Spinal cord (tissue), 10 donors: ENCODE measurements at places on chromosomes 1 and 21. TPM values are rescaled to one million over a fixed set of nuclear protein-coding genes. Genes with fewer than 3 reads are reported as not detected.
A peak's percentile ranks its signal among the peaks of the same experiment; 100 is the strongest.

DNA sequence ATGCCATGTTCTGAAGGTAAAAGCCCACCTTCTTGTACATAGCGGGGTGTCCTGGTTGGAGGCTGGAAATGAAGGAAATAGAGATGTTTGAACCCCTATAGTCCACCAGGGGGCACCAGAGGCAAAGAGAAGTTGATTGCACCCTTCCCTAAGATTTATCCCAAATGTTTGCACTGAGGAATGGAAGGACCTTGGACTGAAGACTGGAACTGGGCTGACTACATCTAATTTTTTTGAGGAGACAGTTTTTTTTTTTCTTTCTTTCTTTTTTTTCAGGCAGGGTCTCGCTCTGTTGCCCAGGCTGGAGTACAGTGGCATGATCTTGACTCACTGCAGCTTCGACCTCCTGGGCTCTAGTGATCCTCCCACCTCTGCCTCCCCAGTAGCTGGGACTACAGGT, 55.3 kb upstream of the EIF4G3 start:
- H3K4me1 ChIP-seq, result no peaks in the 10 kb centered on the region
- peaks cover 36% of the 10 kb centered on the region for H3K36me3 ChIP-seq
- H3K4me3 ChIP-seq, result no peak overlapping the region

DNA sequence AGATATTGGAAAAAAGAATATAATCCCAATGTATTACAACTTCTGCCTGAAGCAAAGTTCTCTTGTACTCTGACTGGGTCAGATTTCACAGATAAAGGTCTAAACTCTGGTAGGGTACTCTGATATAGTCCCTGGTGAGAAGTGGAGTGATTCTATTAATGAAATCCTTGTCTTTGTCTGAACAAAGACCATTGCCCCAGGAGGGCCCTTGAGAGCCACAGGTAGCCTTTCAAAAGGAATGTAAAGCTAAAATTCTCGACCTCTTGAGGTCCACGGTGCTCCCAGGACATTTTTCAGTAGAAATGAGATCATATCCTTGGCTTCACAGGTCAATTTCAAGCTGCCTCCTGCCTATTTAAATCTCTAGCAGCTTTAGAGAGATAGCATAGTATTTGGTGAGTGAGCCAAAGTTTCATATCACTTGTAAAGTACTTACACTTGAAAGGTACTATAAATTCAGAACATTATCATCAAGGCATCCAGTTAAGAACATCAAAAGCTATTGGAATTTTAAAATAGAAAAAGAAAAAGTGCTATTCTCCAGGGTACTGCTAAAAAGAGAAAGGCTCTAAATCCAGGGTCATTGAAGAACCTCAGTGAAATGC, 10.1 kb downstream of the TNNI3K start:
- no peak overlapping the region for H3K4me3 ChIP-seq
- peaks cover 2% of the 10 kb centered on the region for H3K36me3 ChIP-seq
- H3K27me3 ChIP-seq, result no peaks in the 10 kb centered on the region
- no peaks in the 10 kb centered on the region for H3K4me1 ChIP-seq
- no peak overlapping the region for H3K27ac ChIP-seq

- H3K36me3 ChIP-seq, result no peaks in the 10 kb centered on the region
- no peak overlapping the region for H3K27ac ChIP-seq
- no peak overlapping the region for H3K4me3 ChIP-seq
Observed at GRCh38 chr21:35226968-35227744, 178.1 kb upstream of the RUNX1 start.

GRCh38 chr1:151827853-151828252, 3.7 kb downstream of the RORC start:
- DNase-seq, result no peak
- no peak overlapping the region for H3K4me3 ChIP-seq
- no peaks in the 10 kb centered on the region for H3K27me3 ChIP-seq
- no peak overlapping the region for H3K27ac ChIP-seq
- H3K4me1 ChIP-seq, result peaks cover 39% of the 10 kb centered on the region
- no peaks in the 10 kb centered on the region for H3K36me3 ChIP-seq

- no peaks in the 10 kb centered on the region for H3K4me1 ChIP-seq
- no peak overlapping the region for H3K4me3 ChIP-seq
- H3K27me3 ChIP-seq, result no peaks in the 10 kb centered on the region
Observed at GRCh38 chr1:198558402-198558801, 17.9 kb upstream of the ATP6V1G3 start.

GRCh38 chr1:203655671-203656070, 29.0 kb downstream of the ATP2B4 start:
- H3K27me3 ChIP-seq, result no peaks in the 10 kb centered on the region
- no peak overlapping the region for H3K27ac ChIP-seq
- H3K4me1 ChIP-seq, result peaks cover 6% of the 10 kb centered on the region
- DNase-seq, result no peak

- no peak overlapping the region for H3K4me3 ChIP-seq
- no peak overlapping the region for H3K27ac ChIP-seq
- DNase-seq, result no peak
Observed at GRCh38 chr1:84436876-84437655, 38.8 kb downstream of the DNASE2B start.

GRCh38 chr1:184158896-184159681, 107.6 kb downstream of the TSEN15 start:
- no peaks in the 10 kb centered on the region for H3K27me3 ChIP-seq
- no peak for DNase-seq
- no peak overlapping the region for H3K27ac ChIP-seq

GRCh38 chr1:211526101-211526500, 34.1 kb upstream of the RD3 start:
- H3K4me1 ChIP-seq, result peaks cover 11% of the 10 kb centered on the region
- H3K4me3 ChIP-seq, result no peak overlapping the region
- no peaks in the 10 kb centered on the region for H3K36me3 ChIP-seq
- H3K27ac ChIP-seq, result no peak overlapping the region

DNA sequence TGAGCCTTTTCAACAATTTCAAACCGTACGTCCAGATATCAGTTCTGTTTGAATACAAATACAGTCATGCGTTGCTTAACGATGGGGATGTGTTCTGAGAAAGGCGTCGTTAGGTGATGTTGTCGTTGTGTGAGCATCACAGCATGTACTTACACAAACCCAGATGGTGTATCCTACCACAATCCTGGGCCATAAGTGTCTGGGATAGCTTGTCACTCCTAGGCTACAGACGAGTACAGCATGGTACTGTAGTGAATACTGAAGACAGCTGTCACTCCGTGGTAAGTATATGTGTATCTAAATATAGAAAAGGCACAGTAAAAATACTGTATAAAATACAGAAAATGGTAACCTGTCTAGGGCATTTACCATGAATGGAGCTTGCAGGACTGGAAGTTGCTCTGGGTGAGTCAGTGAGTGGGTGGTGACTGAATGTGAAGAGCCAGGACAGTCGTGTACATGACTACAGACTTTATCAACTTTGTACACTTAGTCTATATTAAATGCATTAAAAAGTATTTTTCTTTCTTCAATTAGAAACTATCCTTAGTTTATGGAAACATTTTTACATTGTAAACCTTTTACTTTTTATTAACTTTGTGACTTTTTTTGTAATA, 10.5 kb upstream of the OR2W3 start:
- no peak for DNase-seq
- no peaks in the 10 kb centered on the region for H3K27me3 ChIP-seq
- no peaks in the 10 kb centered on the region for H3K36me3 ChIP-seq
- no peak overlapping the region for H3K27ac ChIP-seq
- no peak overlapping the region for H3K4me3 ChIP-seq

GRCh38 chr21:30880914-30881313, 466 bp downstream of the KRTAP11-1 start:
- no peak overlapping the region for H3K27ac ChIP-seq
- no peaks in the 10 kb centered on the region for H3K4me1 ChIP-seq
- no peak overlapping the region for H3K4me3 ChIP-seq
- no peak for DNase-seq
- H3K27me3 ChIP-seq, result no peaks in the 10 kb centered on the region

DNA sequence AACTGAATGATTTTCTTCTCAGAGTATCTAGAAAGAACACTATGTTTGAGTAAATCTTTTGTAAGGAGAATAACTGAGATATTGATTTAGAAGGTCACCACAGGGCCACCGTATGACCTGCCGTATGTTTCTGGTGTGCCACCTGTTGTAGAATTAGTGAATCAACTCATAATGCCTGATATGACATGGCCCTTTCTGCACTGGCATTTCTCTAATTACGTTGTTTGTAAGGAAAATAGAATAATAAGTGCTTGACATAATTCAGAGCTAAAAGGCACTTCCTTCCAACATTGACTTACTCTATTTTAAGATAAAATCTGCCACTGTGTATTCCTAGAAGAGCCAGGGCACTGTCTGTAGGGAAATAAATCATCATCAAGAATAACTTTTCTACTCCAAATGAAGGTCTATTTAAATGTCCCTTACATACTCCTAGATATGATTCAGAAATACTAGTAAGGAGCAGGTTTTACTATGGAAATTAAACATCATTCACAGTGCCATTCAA, 101.7 kb downstream of the PHTF1 start:
- peak overlapping the region; percentile 44 for H3K27ac ChIP-seq
- H3K27me3 ChIP-seq, result no peaks in the 10 kb centered on the region
- peaks cover 10% of the 10 kb centered on the region for H3K4me1 ChIP-seq
- DNase-seq, result no peak

- H3K36me3 ChIP-seq, result no peaks in the 10 kb centered on the region
- DNase-seq, result no peak
- H3K4me1 ChIP-seq, result no peaks in the 10 kb centered on the region
Observed at GRCh38 chr1:7850786-7851185, 2.1 kb downstream of the UTS2 start.

GRCh38 chr1:184520336-184520735, 133.5 kb downstream of the C1orf21 start:
- no peaks in the 10 kb centered on the region for H3K4me1 ChIP-seq
- H3K27me3 ChIP-seq, result no peaks in the 10 kb centered on the region
- H3K4me3 ChIP-seq, result no peak overlapping the region
- no peak for DNase-seq

DNA sequence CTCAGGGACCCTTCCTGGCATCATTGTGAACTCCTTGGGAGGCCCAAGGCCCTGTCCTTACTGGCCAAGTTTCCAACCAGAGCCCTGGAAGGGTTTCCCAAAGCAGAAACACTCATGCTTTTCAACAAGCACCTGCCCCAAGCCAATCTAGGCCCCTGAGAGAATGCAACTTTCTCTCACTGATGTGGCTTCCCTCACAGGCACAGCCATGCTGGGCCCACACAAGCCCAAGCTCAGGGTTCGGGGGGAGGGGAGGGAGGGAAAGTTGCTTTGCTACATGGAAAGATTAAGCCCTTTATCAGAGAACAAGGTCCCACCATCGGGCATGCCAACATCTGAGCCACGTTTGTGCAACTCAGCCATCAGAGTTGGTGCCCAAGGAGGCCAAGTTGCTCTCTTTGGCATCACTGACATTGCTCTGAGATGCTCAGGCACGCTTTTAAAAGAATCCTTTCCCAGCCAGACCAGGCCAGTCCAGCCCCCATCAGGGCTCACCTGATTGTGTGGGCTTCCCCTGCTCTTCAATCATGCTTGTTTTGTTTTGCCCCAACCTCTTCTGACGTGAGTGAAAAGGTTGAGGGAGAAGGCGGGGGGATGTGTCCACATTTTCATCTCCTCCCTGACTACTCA, 43.5 kb downstream of the RIMS3 start:
- H3K4me3 ChIP-seq, result no peak overlapping the region
- no peaks in the 10 kb centered on the region for H3K27me3 ChIP-seq
- DNase-seq, result no peak
- H3K4me1 ChIP-seq, result peaks cover 7% of the 10 kb centered on the region

DNA sequence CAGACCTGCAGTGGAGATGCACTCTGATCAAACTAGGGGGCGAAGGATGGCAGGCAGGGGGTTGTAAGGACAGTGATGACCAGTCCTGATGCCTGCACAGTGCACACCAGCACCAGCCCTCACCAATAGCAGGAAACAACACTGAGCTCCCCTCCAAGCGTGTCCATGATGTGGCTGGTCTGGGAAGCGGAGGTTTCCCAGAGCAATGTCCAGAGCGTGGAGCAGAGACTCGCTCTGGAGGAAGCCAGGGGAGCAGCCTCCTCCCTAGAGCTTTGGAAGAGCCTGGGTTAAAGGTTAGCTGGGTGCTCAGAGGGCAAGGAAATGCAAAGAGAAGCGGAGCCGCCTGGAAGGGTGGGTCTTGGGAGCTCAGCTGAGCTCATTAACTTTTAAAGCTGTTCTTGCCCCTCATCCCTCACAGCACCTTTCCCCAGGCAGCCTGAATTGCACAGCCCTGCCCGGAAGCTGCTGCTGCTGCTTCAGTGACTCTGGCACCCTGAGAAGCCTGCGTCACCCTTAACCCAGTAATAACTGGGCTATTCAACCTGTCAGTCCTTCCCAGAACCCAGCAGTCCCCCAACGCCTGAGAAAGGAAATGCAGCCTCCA, 162.2 kb upstream of the RAB4A start:
- no peaks in the 10 kb centered on the region for H3K27me3 ChIP-seq
- no peak overlapping the region for H3K27ac ChIP-seq
- peaks cover 15% of the 10 kb centered on the region for H3K4me1 ChIP-seq
- H3K4me3 ChIP-seq, result no peak overlapping the region
- no peak for DNase-seq

- no peak overlapping the region for H3K27ac ChIP-seq
- H3K4me3 ChIP-seq, result no peak overlapping the region
- no peak for DNase-seq
Observed at GRCh38 chr1:17594690-17595601, 55.4 kb downstream of the ARHGEF10L start.

GRCh38 chr1:36276688-36277087, 29.5 kb upstream of the SH3D21 start:
- no peak for DNase-seq
- H3K27ac ChIP-seq, result no peak overlapping the region
- H3K4me3 ChIP-seq, result no peak overlapping the region
- peaks cover 5% of the 10 kb centered on the region for H3K36me3 ChIP-seq
- no peaks in the 10 kb centered on the region for H3K4me1 ChIP-seq
- H3K27me3 ChIP-seq, result no peaks in the 10 kb centered on the region

DNA sequence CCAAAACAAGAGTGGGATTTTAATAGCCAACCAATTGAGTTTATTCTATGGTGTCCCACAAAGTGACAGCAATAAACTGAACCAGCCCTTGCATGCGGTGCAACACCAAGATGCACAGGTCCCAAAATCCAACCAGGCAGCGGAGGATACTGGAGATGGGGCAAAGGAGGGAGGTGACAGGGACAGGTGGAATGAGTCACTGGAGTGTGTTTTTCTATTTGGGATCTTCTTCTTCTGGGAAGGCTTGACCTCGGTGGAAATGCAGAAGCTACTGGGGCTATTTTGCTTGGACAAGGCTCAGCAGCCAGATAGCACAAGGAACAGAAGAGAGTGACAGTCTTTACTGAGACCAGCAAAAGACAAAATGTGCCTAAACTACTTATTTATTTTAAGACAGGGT, 97.5 kb downstream of the PLXNA2 start:
- no peak for DNase-seq
- H3K36me3 ChIP-seq, result peaks cover 15% of the 10 kb centered on the region
- H3K27ac ChIP-seq, result no peak overlapping the region
- H3K4me3 ChIP-seq, result no peak overlapping the region
- H3K4me1 ChIP-seq, result peaks cover 35% of the 10 kb centered on the region

GRCh38 chr21:44049182-44049581, 37.1 kb downstream of the TRAPPC10 start:
- H3K36me3 ChIP-seq, result peaks cover 22% of the 10 kb centered on the region
- no peak overlapping the region for H3K27ac ChIP-seq
- peaks cover 29% of the 10 kb centered on the region for H3K4me1 ChIP-seq
- H3K4me3 ChIP-seq, result no peak overlapping the region
- no peak for DNase-seq

Gene OR2AK2
- total RNA-seq, result 0.44 TPM

Gene TDRD10
- 1.4 TPM for total RNA-seq

Gene C1orf115
- 44.9 TPM for total RNA-seq

Gene GIPC2
- total RNA-seq, result 1.2 TPM

Gene VSIG8
- total RNA-seq, result not detected

Gene FAM43B
- total RNA-seq, result 3.0 TPM

Gene SLAMF8
- 0.17 TPM for total RNA-seq

Gene PCSK9
- total RNA-seq, result 1.5 TPM

Gene NCAM2
- total RNA-seq, result 30.7 TPM

Gene RHD
- total RNA-seq, result 1.4 TPM

Gene BRINP3
- total RNA-seq, result 86.6 TPM

Gene ST6GALNAC5
- total RNA-seq, result 11.0 TPM

Gene EFCAB14
- total RNA-seq, result 64.5 TPM

Gene SHISAL2A
- total RNA-seq, result 0.30 TPM

Gene KNCN
- total RNA-seq, result 0.40 TPM

Gene MAB21L3
- total RNA-seq, result 0.40 TPM
